Activated CD4-positive, CD25-positive, alpha-beta regulatory T cell treated with anti-CD3 and anti-CD28 coated beads, Interleukin-2, amount 50 U/mL, for 16 hours (primary cell): ENCODE measurements at places on chromosomes 6 and 20.

DNA sequence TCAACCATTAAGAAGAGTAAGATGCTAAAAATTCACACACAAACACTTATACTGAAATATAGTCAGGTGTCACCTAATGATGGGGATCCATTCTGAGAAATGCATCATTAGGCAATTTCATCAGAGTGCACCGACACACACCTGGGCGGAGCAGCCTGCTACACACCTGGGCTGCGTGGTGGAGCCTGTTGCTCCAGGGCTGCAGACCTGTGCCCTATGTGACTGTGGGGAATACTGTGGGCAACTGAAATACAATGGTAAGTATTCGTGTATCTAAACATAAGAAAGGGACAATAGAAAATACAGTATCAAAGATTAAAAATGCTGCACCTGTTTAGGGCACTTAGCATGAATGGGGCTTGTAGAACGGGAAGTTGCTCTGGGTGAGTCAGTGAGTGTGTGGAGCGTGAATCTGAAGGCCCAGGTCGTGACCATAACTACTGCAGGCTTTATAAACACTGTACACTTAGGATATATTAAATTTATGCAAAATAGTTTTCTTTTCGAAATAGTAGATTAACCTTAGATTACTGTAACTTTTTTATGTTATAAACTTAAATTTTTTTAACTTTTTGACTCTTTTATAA, 124.4 kb upstream of the AFDN start:
- DNase-seq: no peak

GRCh38 chr20:19828232-19828631, 70.2 kb downstream of the RIN2 start:
- DNase-seq: no peak

GRCh38 chr6:129606664-129607063, 103.3 kb downstream of the ARHGAP18 start:
- DNase-seq: no peak

DNA sequence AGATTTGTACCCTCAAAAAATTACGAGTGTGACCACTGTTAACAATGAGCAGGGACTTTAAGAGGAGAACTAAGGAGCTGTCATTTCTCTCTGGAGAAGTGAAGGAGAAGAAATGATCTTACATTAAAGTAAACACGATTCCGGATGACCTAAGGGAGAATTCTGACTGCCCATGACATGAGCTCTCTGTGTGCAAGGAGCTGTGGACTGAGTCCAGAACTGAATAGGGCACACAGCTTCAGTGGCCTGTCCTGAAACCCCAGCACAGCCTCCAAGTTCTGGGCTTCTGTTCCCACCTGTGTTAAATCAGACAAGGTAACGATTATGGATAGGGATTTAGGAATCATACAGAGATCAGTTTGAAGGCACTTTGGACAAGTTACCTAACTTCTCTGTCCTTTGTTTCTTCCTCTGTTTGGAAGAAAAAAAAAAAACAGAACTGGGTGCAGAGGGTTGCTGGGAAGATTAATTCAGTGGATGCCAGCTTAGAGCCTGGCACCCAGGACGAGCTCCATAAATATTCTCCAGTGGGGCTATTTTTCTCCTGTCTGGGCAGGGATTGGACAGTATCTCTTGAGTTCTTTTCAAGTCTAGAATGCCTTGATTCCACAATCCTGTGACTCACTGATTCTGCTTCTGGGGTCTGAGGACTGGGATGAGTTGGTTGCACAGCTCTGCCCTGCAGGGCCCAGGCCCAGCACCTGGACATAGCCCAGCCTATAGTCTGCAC, 65.7 kb downstream of the MRPL14 start:
- no peak for DNase-seq

GRCh38 chr20:34798328-34798727, 27.1 kb downstream of the NCOA6 start:
- DNase-seq: no peak

DNA sequence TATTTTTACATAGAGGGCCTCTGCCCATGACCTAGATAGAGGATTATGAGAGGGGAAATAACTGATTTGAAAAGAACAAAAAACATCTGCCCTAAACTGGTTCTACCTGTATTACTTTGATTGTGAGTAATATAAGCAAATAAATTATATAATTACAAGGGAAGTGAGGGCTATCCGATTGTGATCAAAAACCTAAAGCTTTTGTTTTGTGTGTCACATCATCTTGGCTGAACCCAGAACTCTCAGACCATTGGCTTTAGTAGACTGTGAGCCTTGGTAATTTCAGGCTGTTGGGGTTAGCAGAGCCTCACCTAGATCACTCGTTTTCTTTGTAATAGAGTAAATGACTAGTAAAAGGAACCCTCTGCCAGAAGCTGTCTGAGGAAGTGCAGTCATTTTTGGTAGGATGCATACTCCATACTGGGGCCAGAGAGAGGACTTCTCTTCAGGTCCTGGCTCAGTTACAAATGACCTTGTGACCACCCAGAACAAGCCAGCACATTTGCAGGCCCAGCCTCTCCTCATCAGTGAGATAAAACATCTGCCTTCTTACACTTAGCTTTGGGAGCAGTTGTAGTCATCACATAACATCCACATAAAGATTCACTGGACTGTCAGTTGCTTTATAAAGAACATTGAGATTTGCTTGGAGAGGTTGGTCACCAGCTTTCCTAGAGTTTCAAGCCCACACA, 13.5 kb downstream of the STK35 start:
- DNase-seq: no peak
